ENCODE measurements at places on chromosomes 13 and 19.

GRCh38 chr13:100600461-100600860, 11.9 kb upstream of the GGACT start:
- no peak for DNase-seq

GRCh38 chr19:41299755-41300089, 10.2 kb upstream of the CCDC97 start:
- DNase-seq, result no peak

GRCh38 chr13:45932676-45933075, 81.1 kb upstream of the SIAH3 start:
- no peak for DNase-seq

DNA sequence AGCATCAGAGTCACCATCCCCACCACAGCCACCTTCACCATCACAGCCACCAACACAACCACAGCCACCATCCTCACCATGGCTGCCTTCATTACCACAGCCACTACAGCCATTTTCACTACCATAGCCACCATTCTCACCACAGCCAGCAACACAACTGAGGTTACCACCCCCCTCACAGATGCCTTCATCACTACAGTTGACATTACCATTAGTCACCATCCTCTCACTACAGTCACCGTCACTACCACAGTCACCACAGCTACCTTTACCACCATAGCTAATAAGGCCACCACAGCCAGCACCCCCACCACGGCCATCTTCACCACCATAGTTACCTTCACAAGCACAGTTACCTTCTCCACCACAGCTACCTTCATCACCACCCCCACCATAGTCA, 269.6 kb downstream of the DNAJC15 start:
- no peak for DNase-seq

GRCh38 chr19:29006057-29006735, 206.8 kb downstream of the UQCRFS1 start:
- no peak for DNase-seq

DNA sequence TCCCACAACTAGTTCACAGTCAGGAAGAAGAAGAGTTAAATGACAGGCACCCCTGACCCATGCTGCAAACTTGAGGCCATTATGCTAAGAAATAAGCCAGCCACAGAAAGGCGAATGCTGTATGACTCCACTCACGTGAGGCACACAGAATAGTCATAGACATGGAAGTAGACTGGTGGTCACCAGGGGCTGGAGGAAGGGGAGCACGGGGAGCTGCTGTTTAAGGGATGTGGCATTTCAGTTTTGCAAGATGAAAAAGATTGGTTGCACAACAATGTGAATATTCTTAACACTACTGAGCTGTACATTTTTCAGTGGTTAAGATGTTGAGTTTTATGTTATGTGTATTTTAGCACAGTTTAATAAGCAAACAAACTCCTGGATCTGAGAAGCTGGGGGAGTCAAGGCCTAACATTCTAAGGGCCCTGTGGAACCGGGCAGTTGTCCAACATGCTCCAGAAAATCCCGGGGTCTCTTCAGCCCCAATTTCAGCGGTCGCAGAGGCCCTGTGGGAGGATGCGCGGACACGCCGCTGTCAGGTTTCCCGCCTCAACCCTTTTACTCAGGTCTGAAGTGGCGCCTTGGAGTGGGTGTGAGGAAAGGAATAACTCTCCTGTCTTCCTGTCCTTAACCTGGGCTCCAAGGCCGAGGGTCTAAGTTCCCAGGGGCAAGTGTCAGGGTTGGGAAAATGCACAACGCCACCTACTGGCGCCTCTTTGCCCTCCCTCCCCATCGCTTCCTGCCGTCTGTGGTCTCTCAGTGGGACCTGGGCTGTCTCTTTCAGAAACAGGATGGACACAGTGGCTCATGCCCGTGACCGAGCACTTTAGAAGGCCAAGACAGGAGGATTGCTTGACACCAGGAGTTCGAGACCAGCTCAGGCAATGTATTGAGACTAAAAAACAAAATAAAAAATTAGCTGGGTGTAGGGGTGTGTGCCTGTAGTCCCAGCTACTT, 4.4 kb upstream of the TMEM272 start:
- DNase-seq, result no peak

DNA sequence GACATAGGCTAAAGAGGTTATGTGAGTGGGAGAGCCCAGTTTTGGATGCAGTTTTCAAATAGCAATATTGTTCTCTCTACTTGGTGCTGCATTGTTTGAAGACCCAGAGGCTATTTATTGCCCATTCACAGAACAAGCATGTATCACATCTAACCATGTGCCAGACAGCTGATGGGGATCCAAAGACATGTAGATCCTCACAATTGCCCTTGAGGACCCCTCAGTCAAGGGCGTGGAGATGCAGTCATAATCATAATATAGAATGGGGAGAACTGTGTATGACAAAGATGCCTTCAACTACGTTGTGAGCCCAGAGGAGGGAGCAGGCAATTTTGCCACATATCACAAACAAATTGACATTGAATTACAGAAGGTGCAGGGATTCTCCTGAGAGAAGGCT, 70.5 kb downstream of the NHLRC3 start:
- no peak for DNase-seq

GRCh38 chr13:79030513-79030912, 371.6 kb upstream of the OBI1 start:
- no peak for DNase-seq

DNA sequence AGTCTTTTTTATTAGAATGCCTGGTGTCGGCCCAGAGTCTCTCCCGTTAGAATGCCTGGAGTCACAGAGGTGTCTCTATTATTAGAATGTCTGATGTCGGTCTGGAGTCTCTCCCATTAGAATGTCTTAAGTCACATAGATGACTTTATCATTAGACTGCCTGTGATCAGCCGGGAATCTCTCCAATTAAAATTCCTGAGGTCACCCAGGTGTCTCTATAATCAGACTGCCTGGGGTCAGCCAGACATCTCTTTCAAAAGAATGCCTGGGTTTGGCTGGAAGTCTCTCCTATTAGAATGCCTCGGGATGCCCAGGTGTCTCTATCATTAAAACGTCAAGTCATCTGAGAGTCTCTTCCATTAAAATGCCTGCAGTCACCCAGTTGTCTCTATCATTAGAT, 1493.9 kb downstream of the UQCRFS1 start:
- DNase-seq, result no peak
